ENCODE measurements at places on chromosomes 2 and 18. TPM values are rescaled to one million over a fixed set of nuclear protein-coding genes. Genes with fewer than 3 reads are reported as not detected.

Gene G6PC2
- polyA plus RNA-seq = not detected

Gene STEAP3
- polyA plus RNA-seq = 43.9 TPM

Gene LCT
- not detected for polyA plus RNA-seq

Gene ANTXR1
- polyA plus RNA-seq = 32.8 TPM

Gene KLHL14
- polyA plus RNA-seq = not detected

Gene SMYD5
- 17.8 TPM for polyA plus RNA-seq

Gene EPB41L3
- polyA plus RNA-seq = 39.9 TPM

Gene CASP8
- polyA plus RNA-seq = 13.1 TPM

Gene METTL8
- 6.4 TPM for polyA plus RNA-seq

GRCh38 chr2:216987252-216987821 lies 127.5 kb upstream of the TNP1 start:
- DNase-seq = no peak

GRCh38 chr18:24968238-24968775 lies 383.7 kb downstream of the ZNF521 start:
- peak; percentile 43 for DNase-seq

DNA sequence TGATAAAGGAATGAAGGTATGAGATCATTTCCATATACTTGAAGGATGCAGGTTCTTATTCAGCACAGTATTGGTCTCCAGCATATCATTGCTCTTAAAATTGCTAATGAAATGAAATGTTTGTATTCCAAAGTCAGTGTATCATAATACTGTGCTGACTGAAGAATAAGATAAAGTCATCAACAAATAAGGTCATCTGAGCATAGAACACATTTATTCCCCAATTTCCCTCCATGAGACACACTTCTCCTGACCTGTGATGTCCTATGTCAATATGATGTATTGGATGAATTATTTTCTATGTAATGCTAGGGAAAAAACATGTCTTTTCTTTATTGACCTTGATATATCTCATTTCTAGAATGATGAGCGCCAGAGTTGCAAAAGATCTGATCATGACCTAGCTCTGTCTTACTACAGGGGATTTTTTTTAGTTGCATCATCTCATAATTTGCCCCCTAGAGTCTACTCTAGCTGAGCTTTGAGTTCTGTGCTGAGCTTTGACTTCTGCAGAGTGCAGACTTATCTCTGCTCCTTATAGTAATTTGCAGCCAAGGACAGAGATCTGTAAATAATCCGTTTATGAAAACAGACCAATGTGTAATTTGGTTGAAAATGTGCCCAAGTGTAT lies 859.8 kb downstream of the TRIB2 start:
- DNase-seq = no peak

- DNase-seq = no peak
Measured at GRCh38 chr18:7787339-7787738, 220.2 kb downstream of the PTPRM start.

- DNase-seq = no peak
Measured at GRCh38 chr2:240362826-240363745, 72.4 kb upstream of the GPC1 start.

GRCh38 chr2:39008665-39009064 lies 112.2 kb downstream of the SOS1 start:
- peak; percentile 27 for DNase-seq

DNA sequence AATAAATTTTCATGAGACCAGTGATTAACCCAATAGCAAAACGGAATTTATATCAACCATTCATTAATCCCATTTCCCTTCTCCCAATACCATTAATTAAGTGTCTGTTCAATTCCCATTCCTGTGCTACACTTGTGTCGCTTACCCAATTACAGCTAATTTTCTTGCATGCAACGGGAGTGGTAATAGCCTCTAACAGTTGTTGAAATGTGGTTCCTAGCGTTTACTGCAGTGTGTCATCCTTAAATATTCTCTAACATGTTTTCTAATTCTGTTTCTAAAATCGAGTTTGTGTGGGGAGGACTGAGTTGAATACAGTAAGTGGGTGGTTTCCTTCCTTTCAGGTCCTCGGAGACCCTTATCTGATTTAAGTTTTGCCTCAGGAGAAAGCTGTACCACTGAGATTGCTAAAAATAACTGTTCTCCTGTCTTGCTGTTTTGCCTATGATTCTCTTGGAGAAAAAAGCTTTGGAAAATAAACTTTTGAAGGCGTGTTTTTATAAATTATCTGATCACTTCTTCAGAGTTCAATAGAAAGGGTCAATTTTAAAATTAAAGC lies 59.3 kb upstream of the LRRTM1 start:
- no peak for DNase-seq

DNA sequence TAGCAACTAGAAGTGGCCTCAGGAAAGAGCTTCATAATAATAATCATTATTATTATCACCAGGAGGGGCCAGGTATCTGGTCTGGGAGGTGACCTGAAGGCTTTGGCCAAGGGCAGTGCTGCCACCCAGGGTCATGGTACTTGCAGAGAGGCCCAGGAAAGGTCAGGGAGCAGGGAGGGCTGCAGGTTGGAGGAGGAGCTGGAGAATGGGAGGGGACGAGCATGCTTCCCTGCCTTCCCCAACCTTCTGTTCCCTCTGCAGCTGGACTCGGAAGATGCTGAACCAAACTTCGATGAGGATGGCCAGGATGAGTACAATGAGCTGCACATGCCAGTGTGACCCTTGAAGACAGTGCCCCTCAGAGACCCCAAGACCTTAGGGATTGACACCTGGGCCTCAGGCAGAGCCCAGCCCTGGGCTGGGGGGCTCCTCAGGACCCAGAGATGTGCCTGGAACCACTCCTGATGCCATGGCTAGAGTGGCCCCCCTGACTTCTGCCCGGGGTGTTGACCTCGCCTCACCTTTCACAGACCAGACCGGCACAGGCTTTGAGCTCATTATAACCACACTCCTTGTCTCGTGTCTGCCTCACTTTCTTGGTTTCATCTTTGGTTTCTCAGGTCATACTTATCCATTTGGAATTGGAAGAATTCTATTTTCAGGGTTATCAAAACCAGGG lies 14.1 kb downstream of the SLC4A3 start:
- no peak for DNase-seq

GRCh38 chr2:65660340-65660739 lies 227.9 kb upstream of the SPRED2 start:
- DNase-seq = peak; percentile 10

DNA sequence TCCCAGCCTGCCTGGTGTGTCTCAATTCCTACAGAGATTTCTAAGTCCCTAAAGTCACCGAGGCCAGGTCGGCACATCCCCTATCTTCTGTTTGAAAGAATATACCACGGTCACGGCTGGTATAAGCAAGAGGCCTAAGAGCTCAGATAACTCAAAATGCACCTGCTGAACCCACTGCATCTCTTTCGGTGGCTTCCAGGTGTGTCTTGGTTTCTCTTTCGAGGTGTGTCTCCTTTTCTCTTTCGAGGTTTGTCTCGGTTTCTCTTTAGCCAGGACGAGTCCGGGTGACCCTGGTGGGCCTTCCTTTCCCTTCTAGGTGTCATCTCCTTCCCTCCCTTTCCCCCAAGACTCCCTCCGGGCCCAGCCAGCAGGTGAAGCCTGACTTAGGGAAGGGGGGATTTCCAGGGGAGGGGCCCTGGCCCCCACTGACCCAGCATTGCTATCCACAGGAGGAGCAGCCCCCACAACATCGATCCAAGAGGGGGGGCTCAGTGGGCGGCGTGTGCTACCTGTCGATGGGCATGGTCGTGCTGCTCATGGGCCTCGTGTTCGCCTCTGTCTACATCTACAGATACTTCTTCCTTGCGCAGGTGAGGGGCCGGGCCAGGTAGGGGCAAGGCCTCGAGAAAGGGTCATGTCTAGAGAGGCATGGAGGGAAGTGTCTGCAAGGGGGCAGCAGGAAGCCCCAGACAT lies 8.4 kb downstream of the ITM2C start:
- DNase-seq = no peak

DNA sequence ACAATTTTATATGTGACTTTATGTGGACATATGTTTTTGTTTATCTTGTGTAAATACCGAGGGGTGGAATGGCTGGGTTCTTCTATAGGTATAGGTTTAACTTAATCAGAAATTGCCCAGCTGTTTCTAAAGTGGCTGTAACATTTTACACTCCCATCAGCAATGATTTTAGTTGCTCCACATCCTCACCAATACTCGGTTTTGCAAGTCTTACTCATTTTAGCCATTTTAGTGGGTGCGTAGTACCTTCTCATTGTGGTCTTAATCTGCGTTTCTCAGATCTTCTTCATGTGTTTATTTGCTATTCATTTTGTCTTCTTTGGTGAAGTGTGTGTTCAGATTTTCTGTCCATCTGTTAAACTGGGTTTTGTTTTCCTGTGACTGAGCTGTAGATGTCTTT lies 95.4 kb upstream of the BCL2L11 start:
- no peak for DNase-seq

DNA sequence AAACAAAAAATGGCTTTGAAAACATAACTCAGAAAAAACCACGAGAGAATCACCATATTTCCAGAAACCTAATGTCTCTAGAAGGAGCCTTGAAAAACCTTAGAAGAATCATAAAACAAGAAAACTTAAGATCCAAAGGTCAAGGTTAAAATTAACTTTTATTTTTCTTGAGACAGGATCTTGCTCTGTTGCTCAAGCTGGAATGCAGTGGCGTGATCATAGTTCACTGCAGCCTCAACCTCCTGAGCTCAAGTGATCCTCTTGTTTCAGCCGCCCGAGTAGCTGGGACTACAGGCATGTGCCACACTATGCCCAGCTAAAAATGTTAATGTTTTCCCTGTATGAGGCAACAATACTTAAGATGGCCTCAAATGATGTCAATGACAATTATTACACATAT lies 254.2 kb upstream of the SESTD1 start:
- no peak for DNase-seq

GRCh38 chr2:127737892-127738291 lies 36.6 kb downstream of the SFT2D3 start:
- DNase-seq = peak; percentile 7

DNA sequence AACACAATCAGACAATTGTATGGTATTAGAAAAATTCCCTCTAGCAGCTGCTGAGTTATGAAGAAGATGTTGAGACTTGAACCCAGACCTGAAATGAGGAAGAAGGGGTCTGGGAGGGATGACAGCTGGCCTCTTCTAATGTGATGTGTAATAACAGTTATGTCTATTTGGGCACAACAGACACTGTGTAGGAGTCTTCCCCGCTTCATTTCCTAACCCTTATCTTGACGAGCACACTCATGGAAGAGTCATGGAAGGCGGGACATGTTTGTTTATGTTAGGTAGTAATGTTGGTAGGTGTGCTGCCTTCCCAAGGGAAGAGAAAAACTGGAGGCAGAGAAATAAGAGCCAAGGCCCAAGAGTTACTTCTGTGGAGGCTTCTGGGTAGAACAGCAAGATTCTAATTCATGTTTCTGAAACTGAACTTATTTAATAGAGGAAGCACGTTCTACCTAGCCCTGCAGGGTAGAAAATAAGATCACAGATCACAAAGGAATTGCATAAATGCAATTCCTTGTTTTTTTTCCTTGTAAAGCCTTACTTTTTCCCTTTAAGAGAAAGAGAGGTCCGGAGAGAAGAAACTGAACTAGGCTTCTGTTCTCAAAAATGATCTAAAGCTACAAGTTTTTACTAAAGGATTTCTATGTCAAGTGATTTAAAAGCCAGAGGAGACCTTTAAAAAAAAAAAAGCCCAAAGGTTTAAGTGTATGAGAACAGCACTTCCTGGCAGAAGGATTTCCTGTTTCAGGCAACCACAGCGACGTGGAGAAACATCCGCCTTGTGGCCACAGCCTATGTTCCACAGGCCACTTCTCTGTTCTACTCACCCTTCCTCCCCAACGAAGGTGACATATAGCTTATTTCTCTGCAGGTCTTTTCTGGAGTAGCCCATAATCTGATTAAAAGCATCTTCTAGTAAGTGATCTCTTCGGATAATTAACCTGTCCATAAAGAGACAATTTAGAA lies 68.5 kb upstream of the STK17B start:
- peak; percentile 93 for DNase-seq

GRCh38 chr18:24613896-24614640 lies 153.6 kb downstream of the HRH4 start:
- DNase-seq = no peak

- DNase-seq = peak; percentile 75
Measured at GRCh38 chr2:28166956-28167355, 225.7 kb upstream of the FOSL2 start.

DNA sequence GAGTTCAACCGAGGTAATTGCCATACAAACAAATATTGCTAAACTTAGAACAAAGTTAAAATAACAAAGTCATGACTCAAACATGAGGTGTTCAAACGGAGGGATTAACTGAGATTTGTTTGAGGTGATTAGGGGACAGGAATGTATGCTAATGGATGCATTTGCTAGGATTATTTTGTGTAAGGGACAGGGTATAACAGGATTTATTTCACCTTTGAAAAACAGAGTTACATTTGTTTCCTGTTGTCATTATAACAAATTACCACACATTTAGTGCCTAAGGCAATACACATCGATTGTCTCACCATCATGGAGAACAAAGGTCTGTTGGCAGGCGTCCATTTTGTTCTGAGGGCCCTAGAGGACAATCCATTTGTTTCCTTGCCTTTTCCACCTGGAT lies 304.3 kb upstream of the CNTNAP5 start:
- no peak for DNase-seq
